ENCODE measurements at places on chromosomes 5 and 9. TPM values are rescaled to one million over a fixed set of nuclear protein-coding genes. Genes with fewer than 3 reads are reported as not detected.

Gene NREP
- total RNA-seq = 2.7 TPM

Gene CTNND2
- not detected for total RNA-seq

Gene SLCO6A1
- not detected for total RNA-seq

Gene RNF180
- total RNA-seq = 0.29 TPM

Gene CACNA1B
- total RNA-seq = not detected

Gene LCNL1
- total RNA-seq = not detected

Gene NUTM2F
- not detected for total RNA-seq

Gene FST
- not detected for total RNA-seq

Gene SLC36A2
- total RNA-seq = not detected

Gene SCGB3A2
- not detected for total RNA-seq

Gene GFRA3
- total RNA-seq = 0.37 TPM

Gene PCSK5
- total RNA-seq = not detected

Gene STK32A
- not detected for total RNA-seq

Gene PNPLA7
- 3.3 TPM for total RNA-seq

Gene RALGDS
- total RNA-seq = 69.2 TPM

Gene IFNA8
- total RNA-seq = not detected

Gene STPG3
- 0.61 TPM for total RNA-seq

Gene ADAMTSL2
- not detected for total RNA-seq

Gene PCDHGC4
- total RNA-seq = 7.0 TPM

Gene IFNA21
- not detected for total RNA-seq

Gene ACTBL2
- total RNA-seq = not detected

Gene NUTM2G
- total RNA-seq = not detected

Gene SMIM33
- total RNA-seq = not detected

All from Karpas-422 (cell line).